ENCODE measurements at places on chromosomes 13 and 19. TPM values are rescaled to one million over a fixed set of nuclear protein-coding genes. Genes with fewer than 3 reads are reported as not detected.

ITGBL1 gene
- total RNA-seq, result 5.0 TPM

ZNF699 gene
- 12.9 TPM for total RNA-seq

DNA sequence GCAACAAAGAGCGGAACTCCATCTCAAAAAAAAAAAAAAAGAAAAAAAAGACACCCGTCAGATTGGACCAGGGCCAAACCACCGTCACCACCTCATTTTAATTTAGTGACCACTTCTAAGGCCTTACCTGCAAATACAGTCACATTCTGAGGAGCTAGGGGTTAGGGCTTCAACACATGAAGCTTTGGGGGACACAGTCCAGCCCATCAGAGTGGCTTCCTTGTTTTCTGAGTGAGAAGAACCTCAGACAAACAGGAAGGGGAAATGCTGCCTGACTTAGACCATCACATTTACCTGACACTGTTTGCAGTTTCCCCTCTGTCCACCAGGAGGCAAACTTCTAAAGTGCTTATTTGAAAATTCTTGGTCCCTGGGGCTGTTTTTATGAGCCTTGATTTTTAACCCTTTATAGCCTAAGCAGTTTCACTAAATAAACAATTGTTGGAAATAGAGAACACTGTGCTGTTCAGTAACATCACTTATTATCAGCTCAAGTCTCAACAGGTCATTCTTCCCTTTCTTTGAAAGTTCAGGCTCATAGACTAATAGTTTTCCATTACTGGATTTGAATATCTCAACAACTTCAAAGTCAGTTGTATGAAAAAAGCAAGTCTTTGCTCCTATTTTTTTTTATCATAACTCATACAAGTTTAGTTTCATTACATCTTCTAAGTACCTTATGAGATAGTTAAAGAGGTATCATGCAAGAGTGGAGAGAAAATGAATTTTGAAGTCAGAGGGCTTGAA is 74.9 kb upstream of the WASF3 start:
- peak; percentile 86 for DNase-seq

- peak; percentile 54 for DNase-seq
Measured at GRCh38 chr13:30715837-30716236, 19.5 kb upstream of the ALOX5AP start.

DNA sequence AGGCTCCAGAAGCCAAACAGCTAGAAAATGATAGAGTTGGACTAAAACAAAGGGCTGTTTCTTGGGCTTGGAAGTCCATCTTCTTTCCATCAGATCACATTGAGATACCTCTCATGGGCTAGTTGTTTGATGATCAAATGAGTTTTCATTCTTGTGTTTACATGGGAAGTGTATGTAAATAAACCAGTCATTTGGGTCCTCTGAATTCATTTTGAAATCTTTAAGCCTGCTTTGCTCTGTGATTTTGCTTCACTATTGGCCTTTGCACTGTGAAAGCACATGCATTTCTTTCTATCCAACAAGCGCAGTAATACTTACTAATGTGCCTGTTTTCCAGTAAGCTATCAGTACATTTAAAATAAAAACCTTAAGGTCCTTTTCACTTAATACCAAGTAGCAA is 200.5 kb upstream of the IRS2 start:
- DNase-seq, result no peak

GRCh38 chr13:77274126-77274525 is 52.8 kb downstream of the MYCBP2 start:
- no peak for DNase-seq

- DNase-seq, result no peak
Measured at GRCh38 chr13:107028751-107029150, 460.8 kb upstream of the ARGLU1 start.

- DNase-seq, result no peak
Measured at GRCh38 chr19:4352701-4353121, 9.3 kb downstream of the MPND start.

Measured in lower leg skin (tissue), 4 donors.